ENCODE measurements at places on chromosomes 3 and 15.

DNA sequence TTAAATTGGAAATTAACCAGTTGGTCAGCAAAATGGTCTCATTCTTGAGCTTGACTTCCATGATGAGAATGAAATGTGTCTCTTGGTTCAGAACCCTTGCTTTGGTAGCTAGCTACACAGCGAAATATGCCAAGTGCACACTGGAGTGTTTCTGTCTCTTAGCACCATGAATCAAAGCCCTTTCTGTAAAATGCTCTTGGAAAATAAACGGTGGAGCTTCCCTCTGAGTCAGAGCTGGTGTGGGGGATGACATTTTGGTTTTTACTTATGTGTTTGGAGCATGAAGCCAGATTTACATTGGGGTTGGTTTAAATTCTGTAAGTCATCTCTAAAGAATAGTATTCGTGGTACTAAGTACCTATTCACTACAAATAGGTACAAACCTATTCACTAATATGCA lies 85.1 kb upstream of the NANOGP8 start:
- DNase-seq = peak; percentile 44

DNA sequence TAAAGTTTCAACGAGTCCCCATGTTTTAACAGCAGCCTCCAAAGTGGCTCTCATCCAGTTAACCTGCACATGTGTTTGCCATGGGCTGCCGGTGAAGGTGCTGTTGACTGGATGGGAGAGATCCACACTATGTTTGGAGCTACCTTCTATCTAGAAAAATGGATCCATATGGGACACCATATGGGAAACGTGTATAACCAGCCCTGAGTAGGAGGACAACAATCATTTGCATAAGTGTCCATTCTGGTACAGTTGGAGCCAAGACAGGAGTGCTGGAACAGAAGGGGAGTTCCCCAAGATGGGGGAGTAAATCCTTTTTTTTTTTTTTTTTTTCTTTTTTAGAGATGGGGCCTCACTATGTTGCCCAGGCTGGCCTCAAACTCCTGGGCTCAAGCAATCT lies 36.6 kb downstream of the MKRN2 start:
- no peak for DNase-seq

GRCh38 chr3:76715426-76715825 lies 324.5 kb upstream of the ROBO2 start:
- no peak for DNase-seq

- no peak for DNase-seq
Observed at GRCh38 chr3:70824078-70824477, 511.6 kb upstream of the MDFIC2 start.

GRCh38 chr3:64138046-64138445 lies 87.2 kb downstream of the PRICKLE2 start:
- no peak for DNase-seq

- no peak for DNase-seq
Observed at GRCh38 chr3:160697637-160698380, 20.8 kb downstream of the ARL14 start.

DNA sequence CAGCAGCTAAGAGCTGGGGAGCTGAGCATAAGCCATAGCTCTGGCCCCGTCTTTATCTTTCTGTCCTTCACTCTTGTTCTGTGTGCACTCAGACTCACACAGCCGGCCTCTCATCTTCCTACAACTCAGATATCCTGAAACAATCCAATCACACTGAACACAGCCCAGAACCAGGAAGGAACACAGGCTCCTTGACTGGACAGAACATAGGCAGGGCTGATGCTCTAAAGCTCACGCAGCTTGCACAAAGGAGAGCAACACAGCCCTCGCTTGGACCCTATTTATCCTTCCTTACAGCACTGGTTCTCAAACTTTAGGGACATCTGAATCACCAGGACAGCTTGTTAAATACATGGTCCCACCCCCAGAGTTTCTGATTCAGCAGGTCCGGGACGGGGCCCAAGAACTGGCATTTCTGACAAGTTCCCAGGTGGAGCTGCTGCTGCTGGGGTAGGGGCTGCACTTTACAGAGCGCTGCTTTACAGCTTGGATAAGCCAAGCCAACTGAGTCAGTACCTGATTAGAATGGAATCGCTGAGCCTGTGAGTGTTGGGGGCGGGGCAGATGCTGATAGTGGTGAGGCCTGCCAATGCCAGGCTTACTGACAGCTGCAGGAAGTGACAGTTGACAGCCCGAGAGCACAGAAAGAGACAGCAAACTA lies 65.1 kb downstream of the MRPL46 start:
- DNase-seq = no peak

- no peak for DNase-seq
Observed at GRCh38 chr15:35311615-35312014, 226.5 kb upstream of the NANOGP8 start.

- DNase-seq = no peak
Observed at GRCh38 chr15:101266034-101266433, 11.3 kb downstream of the SELENOS start.

- DNase-seq = no peak
Observed at GRCh38 chr3:36540888-36541518, 160.7 kb downstream of the STAC start.

- no peak for DNase-seq
Observed at GRCh38 chr3:52696830-52697631, 8.6 kb downstream of the GLT8D1 start.

- no peak for DNase-seq
Observed at GRCh38 chr15:52383100-52383588, 87.5 kb upstream of the MYO5C start.

DNA sequence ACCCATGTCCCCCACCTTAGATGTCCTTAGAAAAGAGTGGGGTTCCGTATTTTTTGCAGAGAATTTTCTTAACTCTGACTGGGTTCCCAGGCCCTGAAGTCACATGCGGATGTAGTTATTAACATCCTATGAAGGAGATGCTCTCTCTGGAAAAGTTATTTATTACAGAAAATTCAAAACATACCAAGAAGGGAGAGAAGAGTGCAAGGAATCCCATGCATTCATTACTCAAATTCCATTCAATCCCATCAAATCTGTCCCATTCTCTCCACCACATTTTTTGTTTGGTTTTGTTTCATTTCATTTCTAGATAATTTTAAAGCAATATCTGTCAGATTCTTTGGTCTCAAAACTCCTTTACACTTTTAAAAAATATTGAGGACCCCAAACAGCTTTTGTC lies 34.3 kb upstream of the ANKRD34C start:
- DNase-seq = no peak

- no peak for DNase-seq
Observed at GRCh38 chr15:29364426-29365078, 94.9 kb upstream of the NSMCE3 start.

- DNase-seq = peak; percentile 47
Observed at GRCh38 chr3:43958005-43958770, 267.4 kb downstream of the ABHD5 start.

- peak; percentile 40 for DNase-seq
Observed at GRCh38 chr15:25437777-25438600, 835 bp downstream of the UBE3A start.

GRCh38 chr3:14413381-14414071 lies 11.1 kb downstream of the SLC6A6 start:
- no peak for DNase-seq

DNA sequence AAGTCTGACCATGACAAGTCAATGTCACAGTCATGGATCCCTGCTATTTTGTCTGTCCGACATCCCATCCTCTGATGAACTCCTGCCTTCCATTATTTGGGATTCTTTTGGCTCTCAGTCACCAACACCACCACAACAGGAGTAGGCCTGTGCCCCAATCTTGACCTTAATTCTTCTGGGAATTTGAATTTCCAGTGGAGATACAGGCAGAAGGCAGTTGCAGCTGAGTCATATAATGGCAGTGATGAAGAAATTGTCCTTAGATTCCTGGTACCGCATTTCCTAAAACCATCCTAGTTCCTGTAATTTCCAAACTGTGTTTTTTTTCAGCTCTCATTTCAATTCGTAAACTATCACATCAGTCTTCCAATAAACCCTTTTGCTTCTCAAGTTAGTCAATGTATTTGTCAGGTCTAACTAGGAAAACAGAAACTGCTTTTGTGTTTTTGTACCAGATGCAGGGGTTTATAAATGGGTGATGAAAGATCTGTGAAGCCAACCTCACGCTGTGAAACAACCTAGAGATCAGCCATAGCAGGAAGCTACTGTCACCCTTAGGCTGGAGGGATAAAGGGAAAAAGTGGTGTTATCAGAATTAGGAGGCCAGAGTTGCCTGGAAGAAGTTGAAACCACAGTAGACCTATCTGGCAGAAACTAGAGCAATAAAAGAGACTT lies 126.3 kb upstream of the TMEM108 start:
- DNase-seq = no peak

DNA sequence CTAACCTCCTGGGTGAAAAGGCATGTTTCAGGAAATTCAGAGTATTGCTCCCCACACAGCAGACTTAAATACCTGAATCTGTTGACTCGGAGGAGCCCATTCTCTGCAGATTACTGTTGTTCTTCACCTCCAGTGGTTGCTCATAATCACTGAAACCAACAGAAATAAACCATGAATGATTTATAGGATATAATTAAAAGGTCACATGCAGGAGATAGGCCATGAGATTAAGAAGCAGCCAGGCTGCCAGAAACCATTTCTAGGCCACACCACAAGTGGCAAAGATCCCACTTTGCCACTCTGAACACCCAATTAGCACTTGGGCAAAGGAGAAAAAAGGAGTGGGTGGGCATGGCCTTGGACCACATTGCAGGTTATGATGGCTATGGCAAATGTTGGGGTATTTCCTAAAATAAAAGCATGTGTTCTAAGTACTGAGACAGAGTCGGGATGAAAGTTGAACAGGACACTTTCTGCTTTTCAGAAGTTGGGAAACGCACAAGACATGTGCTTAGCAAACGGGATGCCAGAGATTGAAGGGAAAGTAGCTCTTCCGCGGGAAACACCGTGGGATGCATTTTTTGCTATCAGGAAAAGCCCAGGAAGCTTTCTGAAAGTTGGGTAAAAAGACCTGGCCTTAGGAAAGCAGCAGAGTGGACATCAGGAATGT lies 1.5 kb downstream of the CDC25A start:
- peak; percentile 5 for DNase-seq

DNA sequence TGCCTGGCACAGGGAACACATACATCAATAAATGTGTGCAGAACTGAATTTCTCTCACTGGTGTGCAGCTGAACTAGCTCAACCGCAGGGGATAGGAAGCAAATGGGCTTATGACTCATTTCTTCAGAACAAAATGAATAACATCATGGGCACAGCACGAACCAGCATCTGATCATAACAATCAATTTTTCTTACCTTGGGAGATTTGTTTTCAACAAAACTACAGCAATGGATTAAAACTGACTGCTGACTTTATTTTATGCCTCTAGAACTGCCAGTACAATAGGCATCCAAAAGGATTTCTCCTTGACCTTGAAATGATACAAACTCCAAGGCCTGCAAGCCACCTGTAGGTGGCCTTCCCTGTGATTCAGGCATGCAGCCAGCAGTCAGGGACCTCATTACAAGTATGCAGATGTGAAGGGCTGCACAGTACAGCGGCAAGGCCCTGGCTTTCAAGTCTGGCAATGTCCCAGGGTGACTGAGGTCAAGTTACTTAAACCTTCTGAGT lies 26.1 kb downstream of the TAMM41 start:
- DNase-seq = no peak

DNA sequence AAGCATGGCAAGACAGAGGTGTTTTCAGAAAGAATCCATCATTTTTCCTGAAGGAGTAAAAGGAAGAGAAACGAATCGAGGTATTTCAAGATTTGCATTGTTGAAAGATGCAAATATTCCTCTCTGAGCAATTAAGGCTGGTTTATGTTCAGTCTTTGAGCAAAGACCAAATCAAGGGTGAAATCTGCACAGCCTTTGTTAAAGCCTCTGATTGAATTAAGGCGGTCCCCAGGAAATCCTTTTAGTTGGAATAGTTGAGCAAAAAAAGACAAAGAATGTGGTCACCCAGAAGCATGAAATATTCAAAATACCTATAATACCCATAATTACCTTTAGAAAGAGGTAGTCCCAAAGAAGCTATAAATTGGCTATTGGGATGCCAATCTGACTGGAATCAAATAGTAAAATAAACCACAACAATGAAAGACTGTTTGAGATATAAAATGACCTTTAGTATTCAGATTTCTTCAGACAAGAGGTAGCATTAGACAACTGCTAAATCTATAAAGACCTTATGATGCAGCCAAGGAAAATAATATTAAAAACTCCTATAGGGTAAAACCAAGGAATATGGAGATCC lies 1218.1 kb downstream of the ROBO2 start:
- DNase-seq = no peak

DNA sequence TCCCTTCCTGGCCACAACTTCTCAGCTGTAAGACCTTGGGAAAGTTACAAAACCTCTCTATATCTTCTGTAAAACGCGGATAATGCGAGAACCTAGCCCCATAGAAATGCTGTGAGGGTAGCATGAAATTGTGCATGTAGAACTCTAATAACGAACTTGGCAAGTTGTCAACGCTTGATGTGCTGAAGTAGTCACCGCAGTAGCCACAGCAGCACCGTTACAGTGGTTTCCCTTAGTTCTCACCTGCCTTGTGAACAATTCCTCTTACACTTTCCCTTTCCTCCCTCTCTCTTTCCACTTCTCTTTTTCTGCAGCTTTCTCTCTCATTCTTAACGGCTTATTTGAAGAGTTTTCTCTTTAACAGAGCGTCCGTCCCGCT lies 447 bp upstream of the SHQ1 start:
- DNase-seq = no peak

DNA sequence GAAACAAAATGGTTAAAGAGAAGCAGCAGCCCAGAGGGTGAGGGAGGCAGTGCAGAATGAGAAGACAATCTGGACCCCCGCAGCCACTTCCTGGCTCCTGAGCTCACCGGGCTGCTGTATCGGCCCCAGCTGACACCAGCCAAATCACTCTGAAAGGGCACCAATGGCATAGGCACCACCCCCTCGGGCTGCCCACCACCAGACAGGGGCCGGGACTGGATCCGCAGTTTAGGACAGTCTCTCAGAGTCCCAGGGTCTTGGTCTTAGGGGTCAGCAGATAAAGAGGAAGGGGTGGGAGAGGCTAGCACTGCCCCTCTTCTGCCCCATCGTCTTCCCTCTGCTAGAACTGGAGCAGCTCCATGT lies 17.9 kb upstream of the EHD4 start:
- DNase-seq = no peak

DNA sequence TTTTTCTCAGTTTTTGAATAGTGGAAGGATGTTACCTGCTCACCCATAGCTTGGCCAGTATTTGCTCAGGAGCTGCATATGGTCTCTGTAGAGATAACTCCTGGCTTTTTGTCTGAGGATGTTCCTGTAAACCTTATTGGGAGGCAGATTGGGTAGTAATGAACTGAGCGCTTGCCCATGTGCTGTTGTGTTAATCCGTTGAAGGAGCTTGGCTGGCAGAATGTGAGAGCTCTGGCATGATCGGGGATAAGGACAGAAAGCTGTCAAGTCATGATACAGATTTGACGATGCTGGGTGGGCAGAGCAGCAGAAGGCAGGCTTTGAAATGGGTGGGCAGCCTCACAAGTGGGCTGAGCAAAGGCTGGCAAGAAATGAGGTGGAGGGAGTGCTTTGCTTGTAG lies 27.4 kb downstream of the SH3GL3 start:
- DNase-seq = peak; percentile 82

GRCh38 chr3:194201953-194202666 lies 66.2 kb downstream of the HES1 start:
- DNase-seq = no peak

GRCh38 chr3:40302784-40303183 lies 6.7 kb upstream of the EIF1B start:
- DNase-seq = no peak
